Activated CD4-positive, alpha-beta T cell treated with anti-CD3 and anti-CD28 coated beads, Interleukin-2, amount 50 U/mL, for 48 hours (primary cell): ENCODE measurements at places on chromosomes 6 and 20.

DNA sequence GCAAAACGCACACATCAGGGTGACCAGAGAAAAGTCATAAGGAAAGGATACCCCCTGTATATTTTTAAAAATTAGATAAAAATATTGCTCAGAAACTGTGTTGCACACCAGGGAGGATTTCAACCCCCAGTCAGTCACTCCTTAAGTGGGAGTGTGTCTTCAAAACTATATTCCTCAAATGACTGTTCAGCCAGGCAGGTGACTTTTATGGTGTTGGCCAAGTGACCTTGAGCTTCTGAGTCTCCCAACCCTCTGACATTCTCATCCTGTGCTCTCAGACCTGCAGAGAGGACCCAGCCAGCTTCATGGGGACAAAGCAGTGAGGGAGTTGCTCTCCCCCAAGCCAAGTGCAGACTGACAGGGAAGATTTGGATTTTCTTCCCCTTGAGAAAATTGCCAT lies 311.9 kb upstream of the JARID2 start:
- no peak for DNase-seq

DNA sequence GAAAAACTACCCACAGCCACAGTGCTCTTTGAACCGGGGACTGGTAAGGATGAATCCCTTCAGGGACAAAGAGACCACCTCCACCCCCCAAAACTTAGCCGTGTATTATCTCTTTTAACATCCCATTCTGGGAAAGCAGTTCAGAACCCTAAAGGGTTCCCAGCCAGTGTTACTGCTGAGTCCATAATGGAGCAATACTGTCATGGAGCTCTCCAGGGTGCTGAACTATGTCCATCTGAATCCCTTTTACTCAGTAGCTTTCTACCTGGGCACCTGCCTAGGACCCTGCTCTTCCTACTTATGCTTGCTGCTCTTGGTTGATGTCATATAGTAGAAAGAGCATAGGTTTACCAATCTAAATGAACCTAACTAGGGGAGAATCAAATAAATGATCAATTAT lies 22.3 kb upstream of the SAYSD1 start:
- peak; percentile 13 for DNase-seq

DNA sequence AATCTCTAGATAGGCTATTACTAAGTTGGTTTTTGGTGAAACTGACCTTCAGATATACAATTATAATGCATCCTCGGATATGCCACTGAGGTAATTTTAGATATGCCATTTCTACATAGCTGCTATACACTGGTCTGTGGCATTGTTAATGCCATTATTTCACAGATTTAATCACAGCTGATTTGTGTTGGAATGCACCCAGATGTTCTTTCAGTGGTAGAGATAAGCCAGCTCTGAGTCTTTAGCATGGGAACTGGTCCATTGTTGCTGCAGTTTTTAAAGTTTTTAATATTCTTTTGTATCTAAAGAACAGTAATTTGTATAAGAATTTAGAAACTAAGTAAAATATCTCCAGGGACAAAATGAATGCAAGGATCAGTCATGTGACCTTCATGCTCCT lies 6.8 kb downstream of the TMX4 start:
- DNase-seq: no peak

GRCh38 chr20:63016514-63017075 lies 9.8 kb upstream of the BHLHE23 start:
- no peak for DNase-seq

DNA sequence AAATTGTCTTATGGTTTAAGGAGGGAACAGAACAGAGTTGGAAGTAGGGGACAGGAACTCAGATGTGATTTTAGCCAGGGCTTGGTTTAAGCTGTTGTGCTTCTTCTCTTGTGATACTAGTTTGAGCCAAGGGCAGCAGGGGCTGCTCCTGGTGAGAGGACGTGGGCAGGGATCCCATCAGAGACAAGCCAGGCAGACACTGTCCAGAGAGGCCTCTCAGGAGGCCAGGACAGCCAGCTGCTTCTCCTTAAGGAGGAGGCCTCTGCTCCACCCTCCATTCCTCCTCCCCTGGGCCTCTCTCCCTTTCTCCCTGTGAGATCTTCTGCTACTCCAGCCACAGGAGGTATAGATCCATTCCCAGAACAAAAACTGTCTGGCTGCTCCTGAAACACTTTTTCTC lies 108.4 kb upstream of the MLN start:
- DNase-seq: no peak

DNA sequence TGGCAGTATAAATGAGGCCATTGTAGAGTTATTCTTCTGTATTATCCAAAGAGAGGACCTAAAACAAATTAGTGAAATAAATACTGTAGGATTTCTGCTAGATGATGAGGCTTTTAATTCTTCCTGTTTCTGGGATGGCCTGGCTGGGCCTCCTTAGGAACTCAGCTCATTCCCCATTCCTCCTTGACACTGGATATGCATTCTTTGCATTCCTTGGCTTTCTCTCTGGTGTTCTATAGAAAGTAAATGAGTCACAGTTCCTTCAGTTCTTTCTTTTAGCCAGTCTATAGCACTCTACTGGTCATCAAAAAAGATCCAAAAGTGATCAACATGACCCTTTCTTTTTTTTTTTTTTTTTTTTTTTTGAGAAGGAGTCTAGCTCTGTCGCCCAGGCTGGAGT lies 8.6 kb downstream of the OR10C1 start:
- DNase-seq: no peak

- no peak for DNase-seq
Observed at GRCh38 chr6:44858998-44859397, 469.1 kb upstream of the RUNX2 start.

GRCh38 chr6:83119742-83120300 lies 52.4 kb downstream of the DOP1A start:
- DNase-seq: no peak

- no peak for DNase-seq
Observed at GRCh38 chr20:6925744-6926278, 158.3 kb downstream of the BMP2 start.

- no peak for DNase-seq
Observed at GRCh38 chr20:35176132-35176531, 4.3 kb downstream of the PROCR start.

DNA sequence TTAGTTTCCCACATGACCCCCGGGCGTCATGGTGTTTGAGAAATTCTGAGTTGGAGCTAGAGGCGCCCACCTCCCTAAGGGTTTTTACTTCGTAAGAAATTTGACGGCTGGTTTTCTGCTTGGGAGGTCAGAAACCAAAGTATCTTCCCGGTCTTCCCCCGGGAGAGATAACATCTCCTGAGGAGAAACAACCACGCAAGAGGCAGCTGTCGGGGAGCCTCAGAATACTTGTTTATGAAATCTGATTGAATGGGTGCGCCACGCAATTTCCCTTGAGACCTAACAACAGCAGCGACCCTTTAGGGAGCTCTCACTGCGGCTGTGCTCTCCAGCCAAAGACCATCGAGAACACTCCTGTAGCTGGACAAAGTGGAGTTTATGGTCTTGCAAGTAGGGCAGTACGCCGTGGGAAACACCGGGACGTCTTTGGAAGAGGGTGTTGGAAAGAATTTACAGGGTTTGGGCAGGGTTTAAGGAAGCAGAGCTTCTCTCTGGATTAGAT lies 608 bp upstream of the EIF2S2 start:
- DNase-seq: no peak

DNA sequence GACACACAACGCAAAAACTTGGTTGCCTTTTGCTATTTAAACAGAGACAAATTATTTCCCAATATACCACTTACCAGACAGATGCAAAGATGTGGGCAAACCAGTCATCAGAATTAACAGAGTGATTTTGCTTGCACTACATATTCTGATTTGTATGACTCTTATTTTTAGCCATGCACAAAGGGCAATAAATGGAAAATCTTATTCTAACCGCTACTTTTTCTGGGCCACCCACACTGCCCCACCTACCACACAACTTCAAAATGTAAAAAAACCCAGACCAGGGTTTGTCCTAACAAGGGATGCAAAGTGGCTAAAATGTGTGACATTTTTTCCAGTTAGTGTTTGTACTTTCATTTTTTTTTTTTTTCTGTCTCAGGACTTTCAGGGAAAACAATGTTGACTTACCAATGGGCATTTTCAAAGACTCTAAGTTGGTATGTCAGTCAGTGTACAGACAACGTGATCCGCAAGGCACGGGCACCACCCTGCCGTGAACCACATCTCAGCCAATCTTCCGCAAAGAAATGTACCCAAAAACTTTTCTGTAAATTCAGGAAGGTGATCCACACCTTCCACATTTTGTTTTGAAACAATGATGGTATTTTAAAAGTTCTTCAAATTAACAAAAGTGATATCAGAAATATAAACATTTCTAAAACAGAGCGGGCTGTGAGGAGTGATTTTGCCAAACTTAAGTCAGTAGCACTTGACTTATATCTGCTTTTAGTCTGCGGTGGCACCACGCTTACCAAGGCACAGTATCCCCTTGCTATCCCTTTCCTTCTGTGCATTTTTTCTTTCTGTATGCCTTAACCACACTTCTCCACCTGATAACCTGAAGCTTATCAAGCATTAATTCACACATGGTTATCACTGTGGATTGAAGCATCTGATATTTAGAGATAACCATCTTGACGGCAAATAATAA lies 185.6 kb downstream of the GJA10 start:
- DNase-seq: peak; percentile 74

DNA sequence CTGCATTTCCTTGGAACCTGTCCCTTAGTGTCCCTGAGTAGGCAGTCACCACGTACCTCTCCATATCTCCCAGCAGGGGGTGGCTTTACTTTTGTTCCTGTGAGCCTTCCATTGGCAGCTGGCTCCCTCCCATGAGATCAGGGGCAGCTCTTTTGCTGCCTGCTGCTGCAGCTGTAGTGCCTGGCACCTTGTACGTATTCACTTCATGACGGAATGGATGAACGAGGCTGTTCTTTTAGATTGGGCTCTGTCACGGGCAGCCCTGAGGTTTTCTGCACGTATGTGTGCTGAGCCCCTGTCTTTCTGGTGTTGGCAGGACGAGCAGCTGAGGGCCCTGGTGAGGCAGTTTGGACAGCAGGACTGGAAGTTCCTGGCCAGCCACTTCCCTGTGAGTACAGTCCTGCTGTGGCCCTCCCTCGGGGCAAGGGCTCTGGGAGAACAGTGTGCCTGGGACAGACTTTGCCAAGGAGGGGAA lies 14.6 kb downstream of the MYBL2 start:
- no peak for DNase-seq

DNA sequence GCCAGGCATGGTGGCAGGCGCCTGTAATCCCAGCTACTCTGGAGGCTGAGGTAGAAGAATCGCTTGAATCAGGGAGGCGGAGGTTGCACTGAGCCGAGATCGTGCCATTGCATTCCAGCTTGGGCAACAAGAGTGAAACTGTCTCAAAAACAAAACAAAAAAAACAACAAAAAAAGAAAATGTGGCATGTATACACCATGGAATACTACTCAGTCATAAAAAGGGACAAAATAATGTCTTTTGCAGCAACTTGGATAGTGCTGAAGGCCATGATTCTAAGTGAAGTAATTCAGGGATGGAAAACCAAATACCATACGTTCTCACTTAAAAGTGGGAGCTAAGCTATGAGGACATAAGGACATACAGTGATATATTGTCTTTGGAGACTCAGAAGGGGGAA lies 96.3 kb downstream of the MYB start:
- no peak for DNase-seq

DNA sequence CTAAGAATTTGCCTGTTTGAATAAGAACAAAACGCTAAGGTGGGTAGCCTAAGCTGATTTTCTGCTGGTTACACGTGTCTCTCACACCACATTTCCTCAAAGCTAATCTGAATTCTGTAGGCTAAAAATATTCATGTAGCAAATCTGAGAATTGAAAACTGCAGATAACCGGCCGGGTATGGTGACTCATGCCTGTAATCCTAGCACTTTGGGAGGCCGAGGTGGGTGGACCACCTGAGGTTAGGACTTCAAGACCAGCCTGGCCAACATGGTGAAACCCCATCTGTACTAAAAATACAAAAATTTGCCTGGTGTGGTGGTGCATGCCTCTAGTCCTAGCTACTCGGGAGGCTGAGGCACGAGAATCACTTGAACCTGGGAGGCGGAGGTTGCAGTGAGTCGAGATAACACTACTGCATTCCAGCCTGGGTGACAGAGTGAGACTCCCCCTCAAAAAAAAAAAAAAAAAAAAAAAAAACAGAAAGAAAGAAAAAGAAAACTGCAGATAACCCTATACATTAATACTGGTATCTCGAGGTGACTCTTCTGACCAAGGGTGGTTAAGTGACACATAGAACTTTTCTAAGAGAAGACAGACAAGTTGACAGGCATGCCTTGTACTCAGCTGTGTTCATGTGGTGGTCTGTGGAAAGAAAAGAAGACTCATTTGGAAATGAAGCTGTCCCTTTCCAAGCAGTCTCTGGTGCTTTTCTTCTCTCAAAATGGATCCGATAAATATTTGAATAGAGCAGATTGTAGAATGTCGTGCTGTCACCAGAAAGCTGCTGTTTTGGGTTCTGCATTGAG lies 24.7 kb upstream of the ASXL1 start:
- peak; percentile 71 for DNase-seq

GRCh38 chr20:38178065-38178491 lies 13.0 kb upstream of the TGM2 start:
- no peak for DNase-seq

DNA sequence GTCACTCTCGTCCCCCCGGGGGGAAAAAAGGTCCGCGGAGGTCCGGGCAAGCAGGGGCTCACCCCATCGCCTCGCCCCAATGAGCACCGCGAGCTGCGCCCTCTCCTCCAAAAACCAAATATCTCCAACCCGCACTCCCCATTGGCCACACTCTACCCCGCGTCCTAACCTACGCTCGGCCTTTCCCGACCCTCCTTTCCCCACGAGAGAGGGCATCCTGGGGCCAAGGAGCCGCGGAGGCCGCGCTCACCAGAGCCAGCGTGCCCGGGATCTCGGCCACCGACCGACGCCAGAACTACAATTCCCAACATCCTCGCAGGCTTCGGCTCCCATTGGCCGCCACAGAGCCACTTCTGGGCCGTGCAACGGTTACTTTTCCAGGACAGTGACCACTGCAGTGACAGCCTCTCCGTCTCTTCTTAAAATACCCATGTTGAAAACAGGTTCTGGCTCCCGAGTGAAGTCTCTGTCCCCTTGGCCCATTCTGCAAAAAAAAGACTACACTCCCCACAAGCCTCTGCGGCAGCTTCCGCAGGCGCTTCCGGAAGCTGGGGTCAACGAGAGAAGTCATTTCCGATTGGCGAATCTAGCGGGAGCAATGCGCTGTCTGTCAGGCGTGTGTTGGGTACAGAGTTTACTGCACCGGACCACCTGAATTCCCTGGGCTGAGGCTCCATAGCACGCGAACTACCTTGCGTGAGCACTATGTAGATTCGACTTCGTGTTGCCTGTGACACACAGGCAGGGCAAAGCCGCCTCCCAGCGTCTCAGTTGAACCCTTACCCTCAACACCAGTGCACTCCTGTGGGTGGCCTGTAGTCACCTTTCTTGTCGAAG lies at the start of gene ZNF343:
Gene ZNF343, minus strand, starts transcription at position 285 of the 837 bp plus-strand sequence. CDS start 15,020 bp downstream, outside the sequence.
- peak; percentile 80 for DNase-seq

GRCh38 chr6:155196911-155197310 lies 66.9 kb upstream of the CLDN20 start:
- DNase-seq: no peak

DNA sequence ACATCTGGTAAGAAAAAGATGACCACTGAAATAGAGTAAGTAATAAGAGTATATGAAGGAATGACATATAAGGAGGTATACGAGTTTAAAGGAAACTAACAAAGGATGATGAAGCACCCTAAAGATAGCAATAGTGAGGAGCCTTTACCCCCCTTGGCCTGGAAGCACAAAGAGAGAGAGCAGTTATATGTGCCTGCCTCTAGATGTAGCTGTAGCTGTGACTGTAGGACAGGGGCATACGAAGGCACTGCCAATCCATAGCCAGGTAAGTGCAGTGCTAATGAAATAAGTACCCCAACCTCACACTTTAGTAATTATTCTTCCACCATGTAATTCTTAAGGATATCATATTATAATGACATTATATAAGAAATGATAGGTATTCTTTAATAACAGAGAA lies 90.1 kb upstream of the FKBP1C start:
- DNase-seq: no peak

- no peak for DNase-seq
Observed at GRCh38 chr6:83696674-83697073, 12.2 kb downstream of the SNAP91 start.
